Activated T-cell treated with anti-CD3 and anti-CD28 coated beads, Interleukin-2, amount 50 U/mL, for 72 hours (primary cell): ENCODE measurements at places on chromosomes 5 and 9. TPM values are rescaled to one million over a fixed set of nuclear protein-coding genes. Genes with fewer than 3 reads are reported as not detected.

GPR150 gene
- total RNA-seq: 1.7 TPM

SPATA31D1 gene
- total RNA-seq: not detected

ADRA1B gene
- not detected for total RNA-seq

SNAPC3 gene
- total RNA-seq: 18.7 TPM

GABRA6 gene
- total RNA-seq: not detected

GRCh38 chr9:17018540-17019196 is 116.2 kb upstream of the CNTLN start:
- no peak for DNase-seq

- no peak for DNase-seq
Measured at GRCh38 chr9:26311463-26311995, 581.1 kb downstream of the CAAP1 start.

- no peak for DNase-seq
Measured at GRCh38 chr5:150461231-150461630, 11.7 kb upstream of the RPS14 start.

DNA sequence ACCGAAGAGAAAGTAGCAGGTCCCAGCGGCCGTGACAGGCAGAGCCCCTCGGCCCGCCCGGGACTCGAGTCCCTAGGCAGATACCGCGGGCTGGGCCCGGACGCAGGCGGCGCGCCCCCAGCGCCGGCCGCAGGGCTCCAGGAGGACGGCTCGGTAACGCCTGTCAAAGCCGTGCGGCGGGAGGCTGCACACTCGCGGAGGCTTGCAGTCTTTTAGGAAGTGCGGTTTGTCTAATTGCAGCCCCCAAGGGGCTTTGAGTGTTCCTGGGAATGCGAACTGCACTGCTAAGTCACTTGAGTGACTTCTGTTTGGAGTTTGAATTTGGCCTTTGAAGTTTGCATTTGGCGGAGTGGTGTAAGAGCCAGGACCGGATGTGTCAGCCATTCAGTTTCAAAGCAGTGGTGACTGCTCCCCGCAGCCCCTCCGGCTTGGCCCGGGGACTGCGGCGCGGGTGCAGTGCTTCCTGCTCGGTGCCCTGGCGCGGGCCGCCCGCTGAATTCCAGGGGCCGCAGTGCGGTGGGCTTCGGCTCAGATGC is 1.3 kb downstream of the MAP3K1 start:
- peak; percentile 80 for DNase-seq

- DNase-seq: no peak
Measured at GRCh38 chr5:177066224-177066623, 20.5 kb upstream of the FGFR4 start.

DNA sequence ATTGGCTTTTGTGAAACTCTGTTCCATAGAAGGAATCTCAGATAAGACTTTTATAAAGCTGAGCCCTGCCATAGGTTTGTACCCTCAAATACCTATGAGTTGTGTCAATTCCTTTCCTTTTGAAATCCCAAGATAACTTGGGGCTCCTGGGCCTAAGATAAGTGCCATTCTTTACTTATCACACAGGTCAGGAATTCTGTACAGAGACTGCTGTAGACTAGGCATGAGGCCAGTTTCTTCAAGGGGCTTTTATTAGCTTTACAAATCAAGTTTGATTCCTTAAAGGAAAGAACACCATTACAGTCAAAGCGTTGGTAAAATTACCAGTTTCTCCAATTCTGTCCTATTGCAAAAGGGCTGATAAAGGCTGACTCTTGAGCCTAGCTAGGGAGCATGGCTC is 39.2 kb downstream of the SHC3 start:
- no peak for DNase-seq

DNA sequence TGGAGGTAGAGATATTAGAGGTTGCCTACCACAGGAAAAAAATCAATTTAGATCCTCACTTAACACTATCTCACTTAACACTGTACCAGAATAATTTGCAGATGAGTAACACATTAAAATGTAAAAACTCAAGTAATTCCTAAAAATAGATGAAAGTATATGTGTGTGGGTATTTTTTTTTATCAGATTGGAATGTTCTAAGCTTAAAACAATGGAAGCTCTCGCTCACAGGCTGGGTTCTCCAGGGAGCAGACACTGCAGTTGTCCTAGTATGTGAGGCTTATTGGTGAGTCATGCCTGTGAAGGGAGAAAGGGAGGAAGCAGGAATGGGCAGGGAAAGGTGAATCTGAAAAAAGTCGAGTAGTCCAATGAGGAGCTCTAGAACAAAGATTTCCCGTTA is 181.3 kb upstream of the ZNF608 start:
- no peak for DNase-seq

DNA sequence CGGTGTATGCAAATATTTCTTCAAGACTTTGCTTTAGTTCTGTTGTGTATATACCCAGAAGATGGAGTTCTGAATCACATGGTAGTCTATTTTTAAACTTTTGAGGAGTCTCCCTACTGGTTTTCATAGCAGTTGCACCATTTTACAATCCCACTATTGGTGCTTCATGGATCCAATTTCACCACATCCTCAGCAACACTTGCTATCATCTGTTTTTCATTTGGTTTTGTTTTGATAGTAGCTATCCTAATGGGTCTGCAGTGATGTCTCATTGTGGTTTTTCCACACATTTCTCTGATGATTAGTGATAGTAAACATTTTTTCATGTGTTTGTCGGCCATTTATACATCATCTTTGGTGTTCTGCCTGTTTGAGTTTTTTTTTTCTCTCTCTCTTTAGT is 1339.3 kb downstream of the EFNA5 start:
- no peak for DNase-seq

DNA sequence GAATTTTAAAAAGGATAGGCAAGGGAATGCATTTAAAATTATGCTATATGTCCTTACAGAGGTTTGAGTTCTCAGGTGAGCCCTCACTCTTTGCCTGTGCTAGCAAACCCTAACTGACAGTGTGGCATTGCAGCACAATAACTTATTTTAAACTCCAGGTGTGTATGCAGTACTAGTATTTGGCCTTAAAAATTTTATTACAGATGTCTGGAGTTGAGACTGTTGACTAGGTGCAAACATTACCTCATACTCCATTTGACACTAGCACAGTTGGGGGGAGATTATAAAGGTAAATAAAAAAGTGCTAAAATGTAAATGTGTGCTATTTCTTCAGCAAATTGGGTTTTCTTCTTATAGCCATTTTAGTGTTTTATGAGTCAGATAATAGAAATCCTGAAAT is 407.7 kb downstream of the SH3GL2 start:
- DNase-seq: no peak

GRCh38 chr5:25160891-25161290 is 516.1 kb upstream of the CDH10 start:
- DNase-seq: no peak

GRCh38 chr5:152177626-152178349 is 227.3 kb downstream of the NMUR2 start:
- DNase-seq: no peak

GRCh38 chr5:124277767-124278545 is 468.5 kb downstream of the ZNF608 start:
- no peak for DNase-seq

GRCh38 chr5:171709930-171710329 is 75.7 kb upstream of the SMIM23 start:
- no peak for DNase-seq

GRCh38 chr5:142275496-142275895 is 49.3 kb downstream of the SPRY4 start:
- DNase-seq: no peak
